Urothelium cell line (cell line): ENCODE measurements at places on chromosomes 6 and 20.

GRCh38 chr6:134010974-134011373, 41.5 kb downstream of the SLC2A12 start:
- no peak for DNase-seq

GRCh38 chr6:35429463-35429862, 22.7 kb upstream of the FANCE start:
- DNase-seq, result no peak

DNA sequence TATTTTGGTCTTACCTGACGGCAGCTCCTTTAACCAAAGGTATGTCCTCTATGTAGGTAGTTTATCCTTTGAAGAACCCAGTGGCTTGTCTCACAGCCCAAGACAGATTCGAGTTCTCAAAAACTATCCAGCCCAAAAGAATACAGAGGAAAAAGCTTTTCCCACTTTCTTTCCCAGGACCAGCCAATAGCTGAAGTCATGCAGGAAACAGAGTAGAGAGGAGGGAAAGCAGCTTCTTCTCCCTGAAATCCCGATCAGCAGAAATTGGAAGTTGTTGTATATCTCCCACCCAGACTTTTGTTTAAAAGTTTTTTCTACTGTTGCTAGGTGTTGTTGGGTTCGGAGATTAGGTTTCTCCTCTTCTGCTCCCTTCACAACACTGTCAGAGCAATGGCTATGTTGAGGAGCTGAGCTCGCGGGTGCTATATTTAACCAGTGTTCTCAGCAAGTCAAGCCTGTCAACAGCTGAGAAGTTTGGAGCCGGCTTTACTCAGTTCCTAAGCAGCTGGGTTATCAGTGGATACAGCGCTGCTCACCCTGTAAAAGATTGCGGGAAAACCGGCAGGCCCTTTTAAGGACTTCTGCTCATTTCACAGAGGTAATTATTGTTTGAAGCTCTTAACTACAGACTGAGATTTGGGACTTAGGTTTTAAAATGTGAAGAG, at the start of gene FILIP1:
Gene FILIP1, minus strand, starts transcription at position 401 of the 665 bp plus-strand sequence. CDS start 78,828 bp downstream, outside the sequence.
- no peak for DNase-seq

DNA sequence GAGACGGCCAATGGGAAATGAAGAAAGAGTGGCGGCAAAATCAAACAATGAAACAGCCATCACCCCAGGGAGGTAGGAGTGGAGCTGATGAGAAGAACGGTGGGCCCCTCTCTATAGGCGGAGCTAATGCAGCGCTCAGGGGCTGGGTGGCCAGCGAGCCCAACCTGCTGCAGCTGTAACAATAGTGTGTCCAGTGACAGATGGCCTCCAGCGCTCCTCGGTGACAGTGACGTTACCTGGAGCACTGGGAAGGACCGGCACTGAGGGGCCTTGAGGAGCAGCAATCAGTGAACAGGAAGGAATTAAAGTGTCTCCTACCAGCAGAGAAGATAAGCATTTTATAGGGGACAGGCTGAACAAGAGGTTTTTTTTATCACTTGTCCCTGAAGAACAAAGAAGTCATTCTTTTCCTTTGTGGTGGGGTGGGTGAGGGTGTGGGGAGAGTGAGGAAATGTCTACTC, 81.6 kb downstream of the FOXA2 start:
- DNase-seq, result no peak

- no peak for DNase-seq
Observed at GRCh38 chr20:46332373-46333160, 24.3 kb upstream of the CDH22 start.
